ENCODE measurements at places on chromosomes 16 and 17. TPM values are rescaled to one million over a fixed set of nuclear protein-coding genes. Genes with fewer than 3 reads are reported as not detected.

DNA sequence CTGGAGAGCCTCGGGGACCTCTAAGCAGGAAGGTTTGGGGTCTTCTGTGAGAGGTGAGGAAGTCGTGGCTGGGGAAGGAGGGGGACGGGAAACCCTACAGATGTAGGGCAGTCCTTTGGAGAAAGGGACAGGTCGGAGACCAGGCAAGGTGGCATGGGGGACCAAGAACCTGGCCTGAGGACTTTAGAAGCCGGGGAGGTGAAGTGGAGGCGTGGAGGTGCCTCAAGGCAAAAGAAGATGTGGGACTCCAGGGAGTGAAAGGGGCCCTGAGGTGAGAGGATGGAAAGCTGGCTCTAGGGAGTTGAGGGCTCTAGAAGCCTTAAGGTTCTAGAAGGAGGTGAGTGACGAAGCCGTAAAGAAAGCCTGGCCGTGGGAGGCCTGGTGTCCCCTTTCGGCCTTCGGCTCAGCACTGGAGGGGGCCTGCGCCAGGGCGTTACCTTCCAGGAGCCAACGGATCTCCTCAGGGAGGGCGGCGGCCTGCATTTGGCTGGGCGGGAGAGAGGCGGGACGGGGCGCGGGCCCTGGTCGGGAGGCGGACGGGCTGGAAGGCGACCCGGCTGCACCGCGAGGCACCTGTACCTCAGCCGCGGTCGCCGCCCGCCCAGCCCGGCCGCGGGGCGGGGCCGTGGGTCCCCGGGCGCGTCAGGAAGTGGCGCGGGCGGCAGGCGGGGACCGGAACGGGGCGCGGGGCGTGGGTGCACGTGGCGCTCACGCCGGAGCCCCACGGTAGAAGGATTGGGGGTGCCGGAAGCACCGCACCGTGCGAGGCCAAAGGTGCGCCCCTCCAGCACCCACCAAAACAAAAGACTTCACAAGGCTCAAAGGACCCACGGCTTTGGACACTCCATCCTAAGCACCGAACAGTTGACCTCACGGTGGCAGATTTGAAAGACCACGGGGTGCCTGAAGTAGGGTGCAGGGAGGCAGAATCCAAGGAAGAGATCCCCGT is at the start of gene SKAP1:
Gene SKAP1 (minus strand): TSS at position 577 of the 949 bp plus-strand sequence.
- H3K4me3 ChIP-seq, result peak within 1 kb of the TSS; percentile 48
- no peaks in the 10 kb centered on the region for H3K36me3 ChIP-seq
- peaks cover 6% of the 10 kb centered on the region for H3K27me3 ChIP-seq
- H3K27ac ChIP-seq, result peak within 1 kb of the TSS; percentile 70
- H3K4me1 ChIP-seq, result no peaks in the 10 kb centered on the region
- peak; percentile 38 for DNase-seq

DNA sequence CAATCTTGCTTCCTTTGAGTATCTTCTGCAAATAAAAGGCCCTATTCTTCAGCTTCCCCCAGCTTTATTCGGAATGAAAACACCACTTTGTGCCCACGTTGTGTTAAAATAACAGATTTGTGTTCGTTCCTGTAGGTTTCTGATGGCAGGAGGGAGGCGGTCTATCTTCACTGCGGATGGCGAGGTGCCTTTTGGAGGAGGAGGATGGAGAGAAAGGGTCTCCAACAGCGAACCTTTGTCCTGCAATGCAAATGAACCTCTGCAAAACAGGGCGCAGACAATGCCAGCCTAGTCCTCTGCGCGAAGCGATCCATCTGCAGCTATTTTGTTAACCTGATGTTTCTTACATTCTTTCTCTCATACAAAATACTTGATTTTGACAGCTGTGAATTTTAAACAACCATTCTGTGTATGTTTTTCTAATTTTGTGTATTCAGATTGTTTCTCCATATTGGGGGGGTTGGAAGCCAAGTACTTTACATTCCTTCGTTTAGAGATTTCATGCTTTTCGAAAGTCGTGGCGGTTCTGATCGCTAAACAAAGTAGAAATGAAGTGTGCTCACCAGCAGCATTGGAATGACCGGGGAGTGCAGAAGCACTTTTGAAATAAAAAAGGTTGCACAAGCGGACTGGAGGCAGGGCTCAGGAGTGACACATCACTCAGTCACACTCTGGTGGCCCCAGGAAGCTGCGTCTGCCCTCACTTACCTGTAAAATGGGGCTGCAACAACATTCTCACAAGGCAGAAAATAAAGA is 279.0 kb upstream of the IRX5 start:
- peaks cover 2% of the 10 kb centered on the region for H3K4me1 ChIP-seq
- H3K36me3 ChIP-seq, result no peaks in the 10 kb centered on the region
- H3K4me3 ChIP-seq, result no peak overlapping the region
- no peak for DNase-seq
- H3K27ac ChIP-seq, result no peak overlapping the region
- peaks cover 3% of the 10 kb centered on the region for H3K27me3 ChIP-seq

DNA sequence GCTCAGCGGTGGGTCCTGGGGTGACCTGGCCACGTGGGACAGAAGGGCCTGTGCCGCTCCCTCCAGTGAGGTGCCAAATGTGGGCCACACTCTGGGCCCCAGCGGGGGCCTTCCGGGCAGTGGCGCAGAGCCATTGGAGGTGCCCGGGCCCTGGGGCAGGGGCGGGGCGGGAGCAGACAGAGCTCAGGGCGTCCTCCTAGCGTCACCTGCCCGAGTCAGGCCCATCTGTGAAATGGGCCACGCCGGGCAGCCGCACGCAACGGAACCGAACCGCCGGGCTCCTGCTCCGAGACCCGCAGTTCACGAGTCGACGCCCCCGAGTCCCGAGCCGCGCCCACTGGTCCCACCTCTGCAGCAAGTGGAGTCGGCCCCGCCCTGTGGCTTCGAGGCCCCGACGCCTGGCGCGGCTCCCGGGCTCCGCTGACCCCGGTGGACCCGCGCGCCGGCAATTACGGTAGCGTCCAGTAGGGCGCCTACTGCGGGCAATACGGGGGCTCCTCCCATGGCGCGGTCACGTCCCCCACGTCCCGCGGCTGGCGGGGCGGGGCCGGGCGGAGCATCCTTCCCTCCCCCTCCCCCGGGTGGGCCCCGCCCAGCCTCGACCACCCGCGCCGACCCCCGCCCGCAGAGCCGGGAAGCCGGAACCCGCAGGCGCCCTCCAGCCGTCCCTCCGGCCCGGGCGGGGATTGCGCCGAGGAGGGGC is 1.9 kb downstream of the SLC16A3 start:
- H3K4me1 ChIP-seq, result peaks cover 13% of the 10 kb centered on the region
- H3K36me3 ChIP-seq, result no peaks in the 10 kb centered on the region
- H3K27me3 ChIP-seq, result no peaks in the 10 kb centered on the region
- DNase-seq, result peak; percentile 89
- no peak overlapping the region for H3K4me3 ChIP-seq

DNA sequence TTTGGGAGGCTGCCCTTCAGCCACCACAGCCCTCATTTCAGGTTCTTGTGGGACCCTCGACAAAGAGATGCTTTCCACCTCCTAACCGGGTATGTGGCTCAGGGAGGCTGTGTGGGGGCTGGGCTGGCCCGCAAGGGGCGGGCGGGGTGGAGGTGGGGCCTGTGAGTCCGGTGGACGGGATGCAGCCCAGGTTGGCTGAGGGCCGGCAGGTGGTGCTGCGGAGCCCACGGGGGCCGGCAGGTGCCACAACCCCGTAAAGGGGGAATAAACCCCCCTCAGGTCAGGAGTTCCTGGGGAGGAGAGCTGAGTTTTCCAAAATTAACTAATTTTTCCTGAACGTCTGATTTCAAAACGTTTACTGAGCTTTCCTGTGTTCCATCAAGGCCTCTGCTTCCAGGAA is 4.9 kb upstream of the CIAO3 start:
- no peaks in the 10 kb centered on the region for H3K4me1 ChIP-seq
- H3K4me3 ChIP-seq, result no peak overlapping the region
- no peak for DNase-seq
- H3K27ac ChIP-seq, result no peak overlapping the region

DNA sequence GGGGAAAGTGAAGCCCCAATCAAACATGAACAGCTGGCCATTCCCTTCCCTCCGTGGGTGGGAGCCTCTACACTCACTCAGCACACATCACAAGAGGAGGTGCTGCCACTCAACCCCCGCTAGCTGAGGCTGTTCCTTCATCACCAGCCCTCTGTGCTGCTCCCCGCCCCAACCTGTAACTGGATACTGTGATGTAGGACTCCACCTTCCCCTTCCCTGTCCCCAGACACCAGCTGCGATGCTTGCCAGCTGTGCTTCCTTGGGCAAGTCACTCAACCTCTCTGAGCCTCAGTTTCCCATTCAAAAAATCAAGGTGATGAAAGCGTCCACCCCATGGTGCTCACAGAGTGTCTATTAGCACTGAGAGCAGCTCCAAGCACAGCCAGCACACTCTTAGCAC is 273.2 kb downstream of the MRTFB start:
- H3K27ac ChIP-seq, result no peak overlapping the region
- no peak for DNase-seq
- H3K4me1 ChIP-seq, result no peaks in the 10 kb centered on the region
- H3K27me3 ChIP-seq, result no peaks in the 10 kb centered on the region
- H3K4me3 ChIP-seq, result no peak overlapping the region

DNA sequence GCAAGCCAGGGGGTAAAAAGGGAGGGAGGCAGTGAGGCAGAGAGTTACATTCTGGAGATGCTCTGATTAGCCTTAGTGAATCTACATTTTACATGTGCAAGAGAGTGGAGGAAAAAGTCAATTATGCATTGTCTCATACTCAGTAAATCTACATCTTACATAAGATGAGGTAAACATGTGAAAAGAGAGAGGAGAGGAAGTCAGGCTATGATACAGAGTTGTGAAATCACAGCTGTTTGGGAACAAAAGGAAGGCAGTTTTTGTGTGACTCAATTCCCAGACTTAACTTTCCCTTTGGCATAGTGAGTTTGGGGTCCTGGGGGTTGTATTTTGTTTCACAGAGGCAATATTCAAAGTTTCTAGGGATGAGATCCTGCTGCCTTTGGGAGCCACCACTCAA is 67.8 kb downstream of the GP2 start:
- DNase-seq, result no peak
- no peaks in the 10 kb centered on the region for H3K27me3 ChIP-seq
- no peaks in the 10 kb centered on the region for H3K4me1 ChIP-seq
- H3K27ac ChIP-seq, result no peak overlapping the region

DNA sequence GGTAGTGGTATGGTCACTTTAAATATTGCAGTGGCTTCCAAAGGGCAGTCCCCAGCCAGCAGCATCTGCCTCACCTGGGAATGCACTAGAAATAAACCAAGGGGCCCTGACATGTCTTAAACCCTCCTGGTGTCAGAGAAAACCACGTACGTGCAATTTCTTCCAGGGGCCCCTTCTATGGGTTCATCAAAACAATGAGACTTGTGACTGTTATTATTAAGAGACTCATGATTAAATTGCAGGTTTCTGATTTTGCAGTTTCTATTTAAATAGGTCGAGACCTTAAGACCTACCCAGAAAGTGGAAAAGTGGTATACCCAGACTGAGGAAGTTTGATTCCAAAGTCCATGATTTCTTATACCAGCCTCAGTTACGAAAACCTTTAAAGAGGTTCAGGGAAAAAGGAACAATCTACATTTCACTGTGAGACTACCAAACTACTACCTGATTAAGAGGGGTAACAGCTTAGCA is 746 bp upstream of the POLG2 start:
- H3K4me1 ChIP-seq, result peaks cover 7% of the 10 kb centered on the region
- no peaks in the 10 kb centered on the region for H3K27me3 ChIP-seq
- H3K4me3 ChIP-seq, result peak overlapping the region; percentile 85
- H3K36me3 ChIP-seq, result peaks cover 35% of the 10 kb centered on the region

DNA sequence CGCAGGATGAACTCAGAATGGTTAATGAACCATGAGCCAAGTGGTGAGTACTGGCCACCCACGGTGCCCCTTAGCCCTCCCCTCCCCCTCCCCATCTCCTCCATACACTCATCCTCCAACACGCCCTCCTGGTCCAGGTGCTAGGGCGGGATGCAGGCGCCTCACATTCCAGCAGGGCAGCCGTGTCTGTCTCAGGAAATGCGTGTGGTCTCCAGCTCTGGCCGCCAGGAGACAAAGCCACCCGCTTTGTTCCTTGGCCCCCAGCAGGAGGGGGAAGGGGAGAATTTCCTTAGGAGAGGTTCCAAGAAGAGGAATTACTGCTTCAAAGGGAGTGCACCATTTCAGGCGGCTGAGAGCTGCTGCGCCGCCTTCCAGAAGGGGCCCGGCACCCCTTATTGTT is 29.7 kb upstream of the RMI2 start:
- DNase-seq, result peak; percentile 95
- no peak overlapping the region for H3K4me3 ChIP-seq
- H3K36me3 ChIP-seq, result no peaks in the 10 kb centered on the region
- no peaks in the 10 kb centered on the region for H3K27me3 ChIP-seq

DNA sequence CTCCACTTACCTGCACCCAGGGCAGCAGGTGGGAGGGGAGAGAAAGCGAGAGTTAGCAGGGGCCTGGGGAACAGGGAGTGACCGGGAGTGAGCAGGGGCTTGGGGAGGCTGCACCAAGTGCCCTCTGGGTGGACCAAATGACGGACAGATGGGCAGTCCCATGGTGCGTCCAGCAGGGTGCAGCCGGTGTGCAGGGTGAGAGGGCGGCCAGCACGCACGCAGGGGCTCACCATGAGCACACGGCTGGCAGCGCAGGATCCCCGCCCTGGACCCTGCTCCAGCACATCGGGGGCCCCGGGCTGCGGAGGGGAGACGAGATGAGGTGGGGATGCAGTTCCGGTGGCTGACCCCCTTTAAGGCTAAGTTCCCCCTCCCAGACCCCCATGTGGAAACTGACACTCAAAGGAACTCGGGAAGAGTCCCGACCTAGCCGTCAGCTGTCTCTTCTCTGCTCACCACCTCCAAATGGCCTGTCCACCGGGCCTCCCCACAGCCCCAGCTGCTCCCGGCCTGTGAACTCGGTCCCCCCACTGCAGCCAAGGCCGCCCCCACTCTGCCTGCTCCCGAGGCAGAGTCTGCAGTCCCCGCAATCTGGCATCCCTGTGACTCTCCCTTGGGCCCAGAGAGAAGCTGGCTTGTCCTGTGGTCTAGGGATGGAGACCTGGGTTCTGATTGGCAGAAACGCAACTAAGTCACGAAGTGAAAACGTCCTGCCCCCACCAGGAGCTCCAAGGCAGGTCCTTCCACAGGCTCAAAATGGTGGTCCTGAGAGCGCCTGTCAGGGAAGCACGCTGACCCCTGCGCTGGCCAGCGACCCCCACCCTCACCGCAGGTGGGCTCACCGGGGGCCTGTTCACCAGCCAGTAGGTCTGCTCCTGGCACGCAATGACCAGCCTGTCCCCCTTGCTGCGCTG is 2.9 kb downstream of the RGS11 start:
- H3K4me3 ChIP-seq, result no peak overlapping the region
- DNase-seq, result peak; percentile 34
- H3K27me3 ChIP-seq, result no peaks in the 10 kb centered on the region

KRT13 gene
- polyA plus RNA-seq, result not detected

NFAT5 gene
- polyA plus RNA-seq, result 1.9 TPM

TOX3 gene
- polyA plus RNA-seq, result 8.7 TPM

Measured in kidney (tissue), 22 donors.